CD4-positive, alpha-beta T cell treated with Interleukin-4 for 1 hour (primary cell): ENCODE measurements at places on chromosomes 12 and 14.

DNA sequence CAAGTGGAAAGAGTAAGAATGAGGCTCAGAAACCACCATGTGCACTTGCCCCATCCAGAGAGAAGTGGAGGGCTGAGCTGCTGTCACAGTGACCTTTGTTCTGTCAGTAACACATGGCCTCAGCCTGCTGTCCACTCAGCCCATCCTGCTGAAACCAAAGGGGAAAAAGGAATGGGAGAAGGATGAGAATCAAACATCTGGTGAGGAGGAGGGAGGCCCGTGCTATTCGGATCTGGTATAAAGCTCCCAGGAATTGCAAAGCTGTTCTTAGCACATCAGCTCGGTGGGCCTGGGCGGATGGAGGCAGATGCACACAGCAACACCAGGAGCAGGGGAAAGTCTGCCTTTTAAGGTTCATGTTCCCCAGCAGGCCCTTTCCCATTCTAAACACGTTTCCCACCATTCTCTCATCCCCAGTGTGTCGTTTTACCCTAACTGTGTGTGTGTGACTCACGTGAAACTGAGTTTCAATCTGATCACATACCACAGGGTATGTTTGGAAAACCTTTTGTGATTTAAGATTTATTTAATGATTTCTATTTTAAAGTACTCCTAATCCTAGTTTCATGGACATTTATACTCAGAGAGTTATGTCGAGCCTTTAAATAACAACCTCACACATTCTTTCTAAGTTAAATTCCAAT is 36.8 kb downstream of the RTRAF start:
- DNase-seq = no peak

DNA sequence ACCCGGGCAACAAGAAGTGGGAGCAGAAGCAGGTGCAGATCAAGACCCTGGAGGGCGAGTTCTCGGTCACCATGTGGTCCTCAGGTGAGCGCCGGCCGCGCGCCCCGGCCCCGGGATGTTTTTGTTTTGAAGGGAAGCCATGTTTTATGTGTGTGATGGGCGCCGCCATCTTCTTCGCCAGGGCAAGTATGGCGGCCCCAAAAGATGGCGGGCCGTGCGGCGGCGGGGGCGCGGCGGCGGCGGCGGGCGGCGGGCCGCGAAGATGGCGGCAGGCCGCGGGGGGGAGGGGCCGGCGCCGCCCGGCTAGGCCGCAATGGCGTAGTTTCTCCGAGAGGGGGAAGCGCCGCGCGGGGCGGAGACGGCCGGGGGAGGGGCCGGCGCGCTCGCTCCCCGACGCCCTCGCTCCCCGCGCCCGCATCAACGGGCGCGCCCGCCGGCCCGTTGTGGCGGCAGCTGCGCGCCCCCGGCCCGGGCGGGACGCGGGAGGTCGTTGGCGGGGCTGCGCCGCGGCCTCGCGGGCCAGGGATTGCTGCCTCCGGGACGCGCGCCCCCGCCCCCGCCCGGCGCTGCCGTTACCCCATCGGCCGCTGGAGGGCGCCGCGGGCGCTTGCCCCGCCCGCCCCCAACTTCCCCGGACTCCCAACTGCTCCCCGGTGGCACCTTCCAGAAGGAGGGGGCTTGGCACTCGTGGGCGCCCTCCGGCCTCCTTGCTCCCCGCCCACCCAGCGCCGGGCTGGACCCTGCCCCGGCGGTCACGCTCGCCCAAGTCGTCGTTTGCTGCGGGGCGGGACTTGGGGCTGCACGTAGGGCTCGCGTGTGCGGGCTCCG is 1.1 kb downstream of the YY1 start:
- peak; percentile 90 for DNase-seq

GRCh38 chr14:100669468-100669867 is 57.2 kb upstream of the DLK1 start:
- DNase-seq = no peak

DNA sequence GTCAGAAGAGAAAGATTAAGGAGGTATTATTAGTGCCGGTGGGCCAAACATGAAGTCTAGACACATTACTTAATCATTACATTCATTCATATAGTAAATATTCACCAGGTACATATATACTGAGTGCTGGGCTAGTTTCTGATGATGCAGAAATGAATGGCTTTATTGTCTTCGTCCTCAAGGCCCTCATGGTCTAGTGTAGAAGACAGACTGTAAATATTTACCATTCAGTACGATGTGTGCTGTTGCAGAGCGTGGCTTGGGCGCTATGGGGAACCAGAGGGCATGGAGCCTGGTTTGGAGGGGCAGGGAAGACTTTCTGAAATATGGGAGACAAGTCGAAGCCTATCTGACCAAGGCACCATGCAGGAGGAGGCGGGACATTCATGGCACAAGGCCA is 37.0 kb upstream of the TCL1B start:
- DNase-seq = no peak

- DNase-seq = no peak
Measured at GRCh38 chr12:52524241-52524897, 4.2 kb upstream of the KRT5 start.

- no peak for DNase-seq
Measured at GRCh38 chr14:77305696-77306095, 15.0 kb downstream of the POMT2 start.

- DNase-seq = no peak
Measured at GRCh38 chr12:45302621-45303369, 86.9 kb downstream of the ANO6 start.

- no peak for DNase-seq
Measured at GRCh38 chr12:30678221-30678620, 17.4 kb downstream of the IPO8 start.
